ENCODE measurements at places on chromosomes 16 and 17.

DNA sequence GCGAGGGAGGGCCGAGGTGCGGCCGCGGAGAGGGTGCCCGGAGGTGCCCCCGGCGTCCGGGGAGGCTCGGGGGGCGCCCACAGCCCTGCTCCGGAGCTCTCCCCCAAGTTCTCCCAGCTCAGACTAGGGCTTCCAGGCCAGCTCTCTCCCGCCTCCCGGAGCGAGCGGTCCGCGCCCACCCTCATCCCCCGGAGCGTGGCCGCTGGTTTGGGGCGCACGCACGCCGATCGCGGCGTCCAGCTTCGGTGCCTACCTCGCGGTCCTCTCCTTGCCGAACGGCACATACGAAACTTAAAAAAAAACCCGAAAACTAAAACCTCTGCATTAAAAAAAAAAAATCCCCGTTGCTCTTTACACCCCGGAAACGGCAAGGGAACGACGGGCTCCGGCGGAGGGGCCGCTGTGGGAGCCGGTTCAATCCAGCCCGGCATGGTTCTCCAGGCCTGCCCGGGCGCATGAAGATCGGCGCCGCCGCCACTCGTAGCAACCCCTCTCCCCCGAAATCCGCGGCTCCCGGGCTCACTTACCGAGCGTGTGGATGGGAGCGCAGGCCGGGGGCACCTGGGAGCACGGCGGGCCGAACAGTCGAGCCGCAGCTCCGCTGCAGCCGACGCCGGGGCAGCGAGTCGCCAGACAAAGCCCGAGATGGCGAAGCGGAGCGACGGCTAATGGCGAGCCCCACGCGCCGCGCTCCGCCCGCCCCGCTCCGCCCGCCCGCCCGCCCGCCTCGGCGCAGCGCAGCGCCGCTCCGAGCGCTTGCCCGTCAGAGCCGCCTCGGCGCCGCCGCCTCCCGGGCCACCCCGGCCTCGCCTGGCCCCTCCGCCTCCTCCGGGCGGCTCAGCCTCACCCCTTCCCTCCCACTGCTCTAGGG is 973 bp upstream of the UBTF start:
- DNase-seq, result peak; percentile 38

GRCh38 chr17:7219812-7220592 is at the start of the genes ACADVL and DLG4:
TSS of gene ACADVL (plus strand) at chr17:7219938. CDS start at chr17:7219985, 47 bp downstream.
TSS of gene DLG4 (minus strand) at chr17:7219836.
- peak; percentile 87 for DNase-seq

GRCh38 chr16:51237207-51237606 is 86.1 kb upstream of the SALL1 start:
- no peak for DNase-seq

DNA sequence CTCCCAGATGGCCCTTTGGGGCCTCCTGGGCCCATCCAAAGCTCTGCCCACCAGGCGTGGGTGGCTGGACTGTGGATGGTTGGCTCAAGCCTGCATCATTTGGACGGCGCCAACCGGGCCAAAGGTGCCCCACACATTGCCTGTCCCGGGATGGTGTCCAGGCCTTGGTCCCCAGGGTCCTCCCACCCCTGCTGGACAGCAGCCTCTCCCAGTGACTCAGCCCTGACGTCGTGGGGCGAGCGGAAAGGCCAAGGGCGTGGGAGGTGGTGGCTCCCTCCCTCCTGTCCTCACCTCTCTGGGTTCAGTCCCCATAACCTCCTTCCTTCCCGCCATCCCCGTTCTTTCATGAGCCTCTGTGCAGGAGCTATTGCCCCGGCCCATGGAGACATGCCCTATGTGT is 42.1 kb upstream of the DLX4 start:
- no peak for DNase-seq

GRCh38 chr17:66805567-66805966 is 29.4 kb upstream of the CACNG5 start:
- DNase-seq, result no peak

- DNase-seq, result no peak
Observed at GRCh38 chr17:74049967-74050458, 153.5 kb upstream of the RPL38 start.

DNA sequence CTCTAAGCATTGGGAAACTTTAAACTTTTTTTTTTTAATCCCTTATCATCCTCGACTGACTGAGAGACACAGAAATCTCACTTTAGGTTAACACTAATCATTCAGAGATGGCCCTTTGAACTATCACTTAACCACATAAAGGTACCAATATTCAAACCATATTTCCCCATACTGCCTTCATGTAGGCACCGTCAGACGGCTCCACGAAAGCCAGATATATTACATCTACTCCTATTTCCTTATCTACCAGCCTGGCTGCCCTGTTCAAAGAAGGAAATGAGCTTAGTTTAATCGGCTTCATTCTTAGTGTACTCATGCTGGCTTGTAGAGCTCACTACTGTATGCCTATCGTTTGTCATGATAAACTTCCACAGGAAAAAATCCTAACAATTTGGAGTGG is 270.9 kb downstream of the CEP112 start:
- DNase-seq, result no peak

DNA sequence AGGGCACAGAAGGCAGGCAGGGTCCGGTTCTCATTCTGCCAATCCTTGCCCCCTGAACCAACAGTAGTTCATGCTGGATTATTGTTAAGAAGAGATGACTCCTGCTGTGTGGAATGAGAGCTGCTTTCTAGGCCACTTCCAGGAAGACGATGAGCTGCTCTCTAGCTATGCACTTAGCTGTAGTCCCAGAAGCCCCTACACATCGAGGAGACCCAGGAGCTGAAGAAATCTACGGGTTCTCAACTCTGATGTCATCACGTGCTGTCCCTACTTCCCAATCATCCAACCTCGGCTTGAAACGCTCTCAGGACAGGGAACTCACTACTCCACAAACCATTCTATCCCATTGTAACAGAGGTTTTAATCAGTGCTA is 29.0 kb upstream of the EMP2 start:
- no peak for DNase-seq

DNA sequence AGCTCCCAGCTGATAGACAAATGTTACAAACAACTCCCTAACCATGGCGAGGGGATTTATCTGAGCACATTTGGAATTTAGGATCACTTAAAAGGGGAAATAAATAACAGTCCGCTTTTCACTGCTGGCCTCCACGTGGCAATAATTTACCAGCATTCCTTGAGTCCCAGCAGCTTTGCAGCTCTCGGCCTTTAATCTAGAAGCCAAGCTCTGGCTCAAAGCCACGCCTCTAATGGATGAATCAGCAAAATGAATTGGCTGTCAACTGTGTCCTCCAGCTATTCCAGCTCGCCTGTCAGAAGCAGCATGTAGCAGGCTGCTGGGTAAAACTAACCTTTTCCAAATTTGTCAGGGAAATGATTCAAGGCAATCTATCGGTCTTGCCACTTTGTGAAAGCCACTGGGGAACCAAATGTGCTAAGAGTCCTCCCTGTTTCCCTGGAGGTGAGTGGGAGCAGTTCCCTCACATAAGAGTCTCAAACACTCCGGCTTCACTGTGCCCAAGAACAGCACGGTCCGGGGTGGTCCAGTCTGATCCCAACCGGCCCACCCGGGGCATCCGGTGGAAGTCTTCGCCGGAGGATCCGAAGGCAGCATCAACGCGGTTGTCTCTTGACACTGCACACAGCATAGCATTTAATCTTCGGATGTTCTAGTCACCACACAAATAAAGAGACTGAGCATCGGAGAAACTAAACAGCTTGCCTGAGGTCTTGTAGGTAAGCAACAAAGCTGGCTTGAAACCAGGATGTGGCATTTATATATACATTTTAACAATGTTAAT is 143.3 kb downstream of the PARN start:
- peak; percentile 86 for DNase-seq

DNA sequence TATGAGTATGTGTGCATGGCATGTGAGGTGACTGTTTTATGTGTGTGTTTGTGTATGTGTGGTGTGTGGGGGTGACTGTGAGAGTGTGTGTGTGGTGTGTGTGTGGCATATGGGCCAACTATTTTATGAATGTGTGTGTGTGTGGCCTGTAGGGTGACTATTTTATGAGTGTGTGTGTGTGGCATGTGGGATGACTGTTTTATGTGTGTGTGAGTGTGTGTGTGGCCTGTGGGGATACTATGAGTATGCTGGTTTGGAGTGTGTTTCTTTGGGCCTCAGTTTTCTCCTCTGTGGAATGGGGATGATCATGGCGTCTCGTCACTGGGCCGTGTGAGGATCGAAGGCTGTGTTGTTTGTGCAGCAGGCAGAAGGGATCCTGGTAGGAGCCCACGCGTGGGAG is 152.1 kb upstream of the PLCG2 start:
- DNase-seq, result no peak

GRCh38 chr17:49223517-49224197 is 6.9 kb downstream of the PHOSPHO1 start:
- DNase-seq, result peak; percentile 38

- no peak for DNase-seq
Observed at GRCh38 chr16:1772362-1772907, at the start of gene EME2. TSS of gene EME2 (plus strand) at chr16:1772810. CDS start at chr16:1773228, 418 bp downstream.

DNA sequence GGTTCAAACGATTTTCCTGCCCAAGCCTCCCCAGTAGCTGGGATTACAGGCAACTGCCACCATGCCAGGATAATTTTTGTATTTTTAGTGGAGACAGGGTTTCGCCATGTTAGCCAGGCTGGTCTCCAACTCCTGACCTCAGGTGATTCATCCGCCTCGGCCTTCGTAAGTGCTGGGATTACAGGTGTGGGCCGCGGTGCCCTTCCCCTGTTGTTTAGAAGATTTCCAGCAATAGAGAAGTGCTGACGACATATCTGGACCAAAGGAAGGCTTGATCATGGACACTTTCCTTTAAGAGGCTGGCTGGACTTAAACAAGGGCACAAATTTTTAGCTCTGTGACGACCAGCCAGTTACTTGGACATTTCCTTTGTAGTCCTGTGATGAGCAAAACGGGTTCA is 1.3 kb upstream of the MT1M start:
- no peak for DNase-seq

DNA sequence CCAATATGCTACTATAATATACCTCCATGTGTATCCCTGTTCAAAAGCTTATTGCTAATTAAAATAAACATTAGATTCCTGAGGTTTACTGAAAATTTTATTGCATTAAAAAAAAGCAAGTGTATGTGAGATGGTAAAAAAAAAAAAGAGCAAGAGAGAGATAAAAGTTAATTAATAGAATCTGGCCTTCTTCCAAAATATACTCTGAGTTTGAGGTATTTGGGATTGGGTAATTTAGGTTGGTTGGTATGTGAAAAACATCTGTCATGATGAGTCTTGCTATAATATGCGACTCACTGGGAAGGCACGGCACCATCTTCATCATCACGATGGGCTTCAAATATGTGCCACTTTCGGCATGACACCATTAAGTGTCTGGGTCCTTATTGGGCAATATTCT is 711.1 kb upstream of the SOX9 start:
- DNase-seq, result peak; percentile 78

GRCh38 chr16:70737377-70738082 is 51.7 kb upstream of the MTSS2 start:
- DNase-seq, result no peak

- peak; percentile 50 for DNase-seq
Observed at GRCh38 chr17:1275962-1276736, 3.3 kb upstream of the TRARG1 start.

GRCh38 chr17:27207073-27207513 is 86.8 kb upstream of the WSB1 start:
- peak; percentile 80 for DNase-seq
